ENCODE measurements at places on chromosomes 6 and 20.

- no peak for DNase-seq
These were observed 154.0 kb downstream of the ZNF217 start for GRCh38 chr20:53439616-53440015.

DNA sequence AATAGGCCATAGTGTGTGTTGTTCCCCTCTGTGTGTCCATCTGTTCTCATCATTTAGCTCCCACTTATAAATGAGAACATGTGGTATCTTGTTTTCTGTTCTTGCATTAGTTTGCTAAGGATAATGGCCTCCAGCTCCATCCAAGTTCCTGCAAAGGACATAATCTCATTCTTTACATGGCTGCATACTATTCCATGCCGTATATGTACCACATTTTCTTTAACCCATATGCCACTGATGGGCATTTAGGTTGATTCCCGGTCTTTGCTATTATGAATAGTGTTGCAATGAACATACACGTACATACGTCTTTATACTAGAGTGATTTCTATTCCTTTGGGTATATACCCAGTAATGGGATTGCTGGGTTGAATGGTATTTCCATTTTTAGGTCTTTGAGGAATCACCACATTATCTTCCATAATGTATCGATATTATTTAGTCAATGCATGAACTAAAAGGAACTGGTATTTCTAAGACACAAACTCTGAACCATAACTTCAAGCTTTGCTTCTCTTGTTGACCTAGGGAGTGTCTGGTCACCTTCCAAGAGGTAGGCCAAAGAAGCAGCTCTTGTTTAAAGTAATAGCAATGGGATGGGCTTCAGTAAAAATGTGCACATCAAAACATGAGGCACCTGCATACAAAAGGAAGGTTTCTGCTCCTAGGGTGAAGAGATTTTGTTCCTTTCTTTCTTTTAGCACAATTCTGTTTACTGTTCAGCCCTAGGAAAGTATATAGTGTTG lies 343.0 kb upstream of the ARID1B start:
- DNase-seq = no peak

DNA sequence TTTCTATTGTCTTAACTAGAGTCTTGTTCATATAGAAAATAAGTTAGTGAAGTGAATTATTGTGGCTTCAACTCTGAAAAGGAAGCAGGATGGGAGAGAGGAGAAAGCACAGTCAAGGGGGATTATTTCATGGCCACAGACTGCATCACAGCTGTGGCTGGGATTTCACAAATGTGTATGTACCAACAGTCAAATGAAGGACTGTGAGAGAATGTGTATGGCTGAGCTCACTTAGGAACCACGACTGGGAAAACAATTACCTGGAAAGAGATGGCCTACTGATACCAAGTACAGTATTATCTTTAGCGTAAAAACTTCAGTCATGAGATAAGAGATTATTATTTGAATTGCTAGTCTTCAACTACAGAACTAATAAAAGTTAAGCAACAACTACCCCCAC lies 54.9 kb downstream of the SESN1 start:
- DNase-seq = no peak

DNA sequence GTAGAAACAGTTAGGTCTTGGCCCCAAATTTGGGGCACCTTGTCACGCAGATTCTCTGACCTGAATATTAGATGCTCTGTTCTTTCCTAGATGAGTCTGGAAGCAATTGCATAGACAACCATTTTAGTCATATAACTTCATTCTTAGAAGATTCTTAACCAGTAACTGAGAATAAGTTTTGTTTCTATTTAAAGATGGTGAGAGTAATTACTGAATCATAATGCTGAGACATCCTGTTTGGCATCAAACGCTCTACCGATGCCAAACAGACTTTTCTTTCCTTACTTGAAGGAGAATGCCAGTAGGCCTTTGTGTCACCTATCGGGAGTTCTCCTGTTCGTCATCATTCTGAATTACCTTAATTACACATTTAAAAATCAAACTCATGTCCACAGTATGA lies 131.6 kb upstream of the ID4 start:
- no peak for DNase-seq

DNA sequence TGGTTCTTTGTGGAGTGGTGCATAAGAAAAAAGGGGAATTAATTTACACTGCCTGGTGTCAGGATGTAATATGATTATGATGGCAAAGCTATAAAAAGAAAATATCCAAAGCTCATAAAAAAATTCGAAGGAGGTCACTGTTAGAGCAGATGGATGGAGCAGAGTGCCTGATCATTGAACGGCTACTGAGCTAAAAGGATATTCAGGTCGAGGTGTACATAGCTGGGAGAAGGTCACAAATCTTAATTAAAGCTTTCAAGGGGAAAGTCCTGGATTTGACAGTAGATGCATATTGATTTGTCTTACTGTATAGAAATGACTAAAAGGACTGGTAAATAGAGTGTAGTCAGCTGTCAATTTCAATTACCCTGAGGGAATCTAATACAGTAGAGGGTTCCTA lies 84.4 kb downstream of the PKIB start:
- DNase-seq = no peak

DNA sequence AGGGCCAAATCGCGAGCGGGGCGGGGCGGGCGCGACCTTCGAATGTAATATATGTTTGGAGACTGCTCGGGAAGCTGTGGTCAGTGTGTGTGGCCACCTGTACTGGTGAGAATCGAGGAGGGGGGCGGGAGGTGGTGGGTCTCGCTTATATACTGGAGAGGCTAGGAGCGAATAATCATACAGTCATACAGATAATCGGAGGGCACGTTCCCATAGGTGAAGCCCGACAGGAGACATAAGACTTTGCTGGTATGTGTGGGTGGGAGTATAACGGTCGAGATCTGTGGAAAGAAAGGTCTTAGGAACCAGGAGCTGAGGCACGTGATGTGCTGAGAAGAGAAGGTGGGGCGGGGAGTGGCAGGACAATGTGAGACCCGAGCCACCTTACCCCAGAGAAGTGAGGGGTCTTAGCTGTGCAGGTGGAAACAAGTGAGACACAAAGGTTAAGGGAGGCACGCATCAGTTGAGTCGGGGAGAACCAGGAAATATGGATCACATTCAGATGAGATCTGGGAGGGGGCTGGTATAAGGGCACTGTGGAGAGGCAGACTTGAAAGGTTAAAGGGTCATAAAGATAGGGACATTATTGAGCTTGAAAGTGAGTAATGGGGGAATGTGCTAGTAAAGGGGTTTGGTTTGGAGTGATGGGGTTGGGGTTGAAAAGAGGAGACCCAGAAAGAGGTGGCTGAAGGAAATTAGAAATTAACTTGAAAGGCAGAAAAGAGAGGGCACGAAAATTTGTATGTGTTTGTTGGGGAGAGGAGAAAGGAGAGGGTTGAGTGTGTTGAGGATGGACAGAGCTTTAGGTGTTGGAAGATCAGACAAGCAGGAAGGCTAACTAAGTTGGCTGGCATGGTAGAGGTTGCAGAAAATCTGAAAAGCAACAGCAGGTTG lies 589 bp downstream of the RNF5 start:
- DNase-seq = no peak

GRCh38 chr6:13674533-13675190 lies 37.0 kb downstream of the RANBP9 start:
- no peak for DNase-seq
